ENCODE measurements at places on chromosomes 16 and 17. TPM values are rescaled to one million over a fixed set of nuclear protein-coding genes. Genes with fewer than 3 reads are reported as not detected.

The PRKCA gene
- 73.9 TPM for total RNA-seq

DNA sequence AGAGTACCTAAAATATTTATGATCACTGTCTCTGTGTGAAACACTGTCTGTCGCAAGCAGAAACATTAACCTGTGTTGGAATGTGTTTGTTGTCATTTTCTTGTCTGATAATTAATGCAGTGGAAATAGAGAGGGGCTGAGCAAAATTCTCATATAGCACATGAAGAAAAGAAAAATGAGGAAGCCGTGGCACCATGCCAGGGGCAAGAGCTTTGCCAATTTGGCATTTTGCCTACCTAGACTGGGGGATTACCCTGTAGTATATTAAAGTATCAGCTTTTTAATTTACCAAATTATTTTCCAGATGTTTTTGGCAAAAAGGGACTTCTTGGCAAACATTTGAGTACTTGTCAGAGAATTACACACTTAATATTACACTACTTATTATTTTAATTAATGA lies 1326.6 kb upstream of the GOT2 start:
- DNase-seq = no peak
- H3K4me3 ChIP-seq = no peak overlapping the region
- H3K36me3 ChIP-seq = no peaks in the 10 kb centered on the region
- H3K27me3 ChIP-seq = no peaks in the 10 kb centered on the region
- no peak overlapping the region for H3K27ac ChIP-seq

DNA sequence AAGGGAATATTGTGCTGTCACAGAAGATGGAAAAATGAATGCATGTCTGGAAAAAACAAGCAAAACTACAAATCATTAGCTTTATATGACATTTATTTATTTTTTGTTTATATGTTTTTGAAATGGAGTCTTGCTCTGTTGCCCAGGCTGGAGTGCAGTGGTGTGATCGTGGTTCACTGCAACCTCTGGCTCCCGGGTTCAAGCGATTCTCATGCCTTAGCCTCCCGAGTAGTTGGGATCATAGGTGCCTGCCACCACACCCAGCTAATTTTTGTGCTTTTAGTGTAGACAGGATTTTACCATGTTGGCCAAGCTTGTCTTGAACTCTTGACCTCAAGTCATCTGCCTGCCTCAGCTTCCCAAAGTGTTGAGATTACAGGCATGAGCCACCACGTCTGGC lies 8.5 kb downstream of the NDE1 start:
- H3K27me3 ChIP-seq = no peaks in the 10 kb centered on the region
- no peak overlapping the region for H3K27ac ChIP-seq
- H3K4me1 ChIP-seq = peaks cover 26% of the 10 kb centered on the region
- H3K36me3 ChIP-seq = peaks cover 6% of the 10 kb centered on the region
- H3K4me3 ChIP-seq = no peak overlapping the region
- no peak for DNase-seq

The KRTAP4-12 gene
- total RNA-seq = not detected

The LDHD gene
- not detected for total RNA-seq

The RBFOX1 gene
- total RNA-seq = not detected

GRCh38 chr17:68514831-68515635 lies 2.8 kb downstream of the PRKAR1A start:
- peaks cover 30% of the 10 kb centered on the region for H3K4me1 ChIP-seq
- H3K36me3 ChIP-seq = peaks cover 9% of the 10 kb centered on the region
- no peak for DNase-seq
- no peak overlapping the region for H3K27ac ChIP-seq
- no peaks in the 10 kb centered on the region for H3K27me3 ChIP-seq
- H3K4me3 ChIP-seq = no peak overlapping the region

- H3K4me1 ChIP-seq = no peaks in the 10 kb centered on the region
- H3K36me3 ChIP-seq = no peaks in the 10 kb centered on the region
- H3K27ac ChIP-seq = no peak overlapping the region
Measured at GRCh38 chr17:32693194-32693897, 183.6 kb downstream of the MYO1D start.

The OTOA gene
- total RNA-seq = 0.09 TPM

- H3K4me3 ChIP-seq = no peak overlapping the region
- DNase-seq = no peak
- no peaks in the 10 kb centered on the region for H3K27me3 ChIP-seq
- no peaks in the 10 kb centered on the region for H3K4me1 ChIP-seq
- no peak overlapping the region for H3K27ac ChIP-seq
Measured at GRCh38 chr16:57959804-57960203, 11.1 kb downstream of the CNGB1 start.

Measured in CD8-positive, alpha-beta memory T cell (primary cell).